HFFc6 (cell line): ENCODE measurements at places on chromosomes 11 and 22. TPM values are rescaled to one million over a fixed set of nuclear protein-coding genes. Genes with fewer than 3 reads are reported as not detected.

DNA sequence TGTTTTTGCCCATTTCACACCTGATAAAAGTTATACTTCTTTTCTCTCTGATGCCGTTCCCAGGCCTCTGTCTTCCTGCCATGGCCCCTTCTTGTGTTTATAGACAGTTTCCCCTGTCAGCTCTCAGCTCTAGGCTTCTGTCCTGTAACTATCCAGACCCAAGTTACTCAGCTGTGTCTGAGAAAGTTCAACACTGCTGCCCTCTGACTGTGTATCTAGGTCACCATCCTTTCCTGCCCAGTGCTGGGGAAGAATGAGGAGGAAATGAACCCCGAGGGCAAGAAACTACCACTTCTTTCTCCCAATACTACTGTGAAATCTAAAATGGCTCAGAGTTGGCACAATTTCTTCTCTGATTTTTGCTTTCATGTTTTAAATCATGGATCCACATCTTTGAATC lies 29.6 kb downstream of the SNX19 start:
- DNase-seq, result no peak

DNA sequence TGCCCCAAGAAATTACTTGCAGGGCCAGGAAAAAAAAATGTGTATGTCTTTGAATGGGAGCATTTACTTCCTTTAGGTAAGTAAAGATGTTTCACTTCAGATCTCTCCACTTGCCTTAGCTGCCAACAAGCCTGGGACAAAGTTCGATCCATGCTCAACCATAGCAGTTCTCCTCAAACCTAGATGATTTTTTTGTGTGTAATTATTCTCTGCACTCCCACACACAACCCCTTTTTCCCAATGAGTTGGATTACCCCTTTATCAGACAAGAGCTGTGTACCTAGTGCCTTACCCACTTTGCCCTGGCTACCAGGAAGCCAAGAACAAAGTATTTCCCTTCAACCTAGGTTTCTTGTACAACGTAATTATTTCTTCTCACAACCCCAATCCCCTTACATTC lies 35.6 kb downstream of the TPBGL start:
- no peak for DNase-seq

GRCh38 chr22:40560551-40560950 lies 76.0 kb downstream of the MRTFA start:
- peak; percentile 42 for DNase-seq

DNA sequence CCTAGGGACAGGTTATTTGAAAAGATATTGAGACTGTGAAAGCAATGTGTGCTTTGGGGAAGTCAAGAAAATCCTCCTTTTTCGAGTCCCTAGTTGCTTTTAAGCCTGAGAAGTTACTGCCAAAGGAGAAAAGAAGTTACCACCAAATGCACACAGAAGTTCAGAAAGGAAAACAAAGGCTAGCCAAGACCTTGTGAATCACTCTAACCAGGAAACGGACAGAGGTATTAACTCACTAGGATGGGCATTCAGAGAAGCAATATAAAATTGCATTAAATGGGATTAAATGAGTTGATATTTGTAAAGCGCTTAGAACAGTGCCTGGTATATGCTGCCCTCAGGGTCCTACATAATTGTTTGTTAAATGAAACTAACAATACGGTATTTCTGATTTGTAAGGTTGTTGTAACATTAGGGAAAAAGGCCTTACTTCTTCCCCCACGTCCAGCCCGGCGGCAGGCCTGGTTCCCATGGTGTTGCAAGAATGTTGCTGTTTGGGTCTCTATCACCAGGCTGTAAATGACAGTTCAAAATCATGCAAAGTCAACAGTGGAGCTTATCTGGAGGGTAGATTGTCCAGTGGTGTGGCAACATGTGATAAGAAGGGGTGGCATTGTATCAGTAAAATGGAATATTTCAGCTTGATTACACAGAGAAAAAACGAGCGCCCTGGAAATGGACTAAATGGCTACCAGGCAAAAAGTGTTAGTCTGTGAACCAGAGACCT lies 7.1 kb downstream of the TMA7B start:
- DNase-seq, result peak; percentile 15

GRCh38 chr22:39800790-39801520 lies 92.6 kb downstream of the ENTHD1 start:
- DNase-seq, result no peak

DNA sequence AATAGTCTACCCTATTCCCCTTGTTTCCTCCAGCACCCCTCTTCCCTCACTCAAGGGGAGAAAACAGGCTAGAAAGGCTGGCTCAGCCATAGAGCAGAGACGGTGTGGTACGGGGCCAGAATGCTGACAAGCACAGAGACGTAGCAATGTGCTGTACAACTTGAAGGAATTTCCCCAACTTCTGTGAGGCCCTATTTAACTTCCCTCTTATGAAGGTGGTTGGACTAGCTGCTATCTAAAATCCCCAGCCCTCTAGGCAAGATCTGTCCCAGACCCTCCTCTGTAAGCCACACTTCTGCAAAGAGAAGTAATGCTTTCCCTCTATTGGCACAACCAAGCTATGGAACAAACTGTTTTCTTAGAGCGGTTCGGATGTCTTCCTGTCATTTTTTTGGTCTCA lies 37.8 kb downstream of the PLEKHA7 start:
- no peak for DNase-seq

GRCh38 chr11:47860536-47860935 lies 12.4 kb upstream of the NUP160 start:
- no peak for DNase-seq

- DNase-seq, result no peak
These were observed 1240.7 kb downstream of the FAM181B start for GRCh38 chr11:81492923-81493445.

- no peak for DNase-seq
These were observed 50.2 kb downstream of the LINC01488 start for GRCh38 chr11:69531717-69532088.

GRCh38 chr22:23262518-23263332 lies 82.4 kb downstream of the BCR start:
- DNase-seq, result no peak

- no peak for DNase-seq
These were observed 557.3 kb upstream of the ANO5 start for GRCh38 chr11:21635394-21636145.

- DNase-seq, result no peak
These were observed 18.6 kb upstream of the DGCR8 start for GRCh38 chr22:20061481-20061861.

DNA sequence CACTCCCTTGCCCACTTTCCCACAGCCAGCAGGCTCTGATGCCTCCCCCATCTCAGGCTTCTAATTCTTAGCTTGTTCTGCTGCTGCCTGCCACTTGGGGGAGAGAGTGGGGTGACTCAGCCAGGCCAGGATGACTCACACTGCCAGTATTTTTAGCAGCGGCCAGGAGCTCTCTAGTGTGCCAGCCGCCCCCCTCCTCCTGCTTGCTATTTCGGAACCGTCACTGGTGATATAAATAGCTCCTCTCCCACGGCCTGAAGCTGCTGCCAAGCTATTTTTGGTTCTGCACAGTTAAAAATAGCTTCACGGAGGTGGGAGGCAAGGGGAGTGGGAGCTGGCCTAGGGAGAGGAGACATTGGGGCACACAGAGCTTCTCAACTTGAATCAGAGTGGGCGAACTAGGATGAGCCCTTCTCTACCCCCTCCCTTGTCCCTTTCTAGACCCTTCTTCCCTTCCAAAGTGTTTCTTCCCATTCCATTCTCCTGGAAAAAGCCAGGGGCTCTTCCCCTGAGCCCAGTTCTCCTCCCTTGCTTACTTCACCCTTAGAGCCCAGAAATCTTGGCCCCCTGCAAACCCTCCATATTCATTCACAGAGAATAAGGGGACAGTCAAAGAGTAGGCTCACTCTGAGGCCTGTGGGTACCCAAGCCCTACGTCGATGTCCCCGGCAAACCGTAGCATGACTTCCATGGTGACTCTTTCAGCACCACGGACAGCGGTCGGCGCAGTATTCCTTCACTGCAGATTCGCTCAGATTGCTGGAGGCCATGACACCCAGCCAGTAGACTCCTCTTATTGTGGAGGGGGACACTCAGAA lies 2.5 kb upstream of the NPAS4 start:
- peak; percentile 97 for DNase-seq

DNA sequence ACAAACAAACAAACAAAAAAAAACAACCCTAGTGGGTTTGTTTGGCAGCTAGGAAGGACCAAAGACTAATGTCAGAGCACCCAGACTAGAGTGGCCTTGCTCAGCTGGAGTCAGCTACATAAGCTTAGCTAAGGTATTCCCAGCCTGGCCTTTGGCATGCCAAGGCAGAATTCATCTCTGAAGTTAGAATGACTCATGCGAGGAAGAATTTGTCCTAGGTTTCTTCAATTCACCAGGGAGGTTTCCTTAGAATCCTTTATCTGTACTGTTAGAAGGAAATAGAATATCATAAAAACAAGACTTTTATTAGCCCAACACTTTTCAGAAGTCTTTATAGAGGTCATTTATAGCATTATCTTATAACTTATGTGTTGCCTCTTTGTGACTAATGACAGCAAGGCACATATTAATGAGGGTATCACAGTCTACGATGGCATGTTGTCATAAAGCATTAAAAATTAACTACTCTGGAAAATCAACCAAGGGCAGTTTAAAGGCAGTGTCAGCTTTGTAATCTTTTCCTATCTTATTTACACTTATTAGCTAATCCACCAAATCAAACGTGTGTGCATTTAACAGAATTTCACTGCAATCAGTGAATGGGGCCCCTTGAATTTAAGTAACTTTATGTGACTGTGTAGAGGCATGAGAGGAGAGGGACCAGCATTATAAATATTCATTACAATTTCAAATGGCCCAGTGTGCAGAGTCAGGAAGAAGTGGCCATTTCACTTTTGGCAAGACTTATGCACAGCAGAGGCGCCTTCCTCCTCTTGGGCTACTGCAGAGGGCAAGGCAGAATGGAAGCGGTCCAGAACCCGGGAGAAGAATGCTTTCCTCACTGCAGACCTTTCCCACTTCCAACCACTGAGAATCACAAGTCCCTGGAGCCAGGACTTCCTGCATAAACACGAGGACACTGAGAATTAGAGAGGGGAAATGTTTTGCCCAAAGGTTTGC lies 36.3 kb downstream of the SLC5A1 start:
- DNase-seq, result peak; percentile 67

- DNase-seq, result no peak
These were observed 44.6 kb upstream of the SORL1-AS1 start for GRCh38 chr11:121497176-121497998.

GRCh38 chr11:23021287-23021863 lies 161.1 kb upstream of the CCDC179 start:
- peak; percentile 12 for DNase-seq

DNA sequence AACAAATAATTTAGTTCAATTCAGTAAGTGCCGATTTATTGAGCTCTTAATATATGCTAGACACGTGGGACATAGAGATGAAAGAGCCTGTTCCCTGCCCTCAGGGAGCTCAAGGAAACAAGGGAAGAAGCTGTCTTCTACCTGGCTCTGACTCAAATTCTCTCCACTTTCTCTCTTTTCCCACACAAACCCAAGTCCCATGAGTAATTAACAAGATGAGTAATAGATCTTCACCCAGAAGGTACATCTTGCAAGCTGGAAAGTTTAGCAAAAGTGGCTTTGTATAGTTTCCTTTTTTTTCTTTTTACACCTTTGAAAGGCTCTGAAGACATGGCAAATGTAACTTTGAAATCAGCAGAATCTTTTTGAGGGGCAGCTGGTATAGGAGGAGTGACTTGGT lies 48.2 kb upstream of the CHST1 start:
- no peak for DNase-seq

- no peak for DNase-seq
These were observed 5.6 kb downstream of the MAPK8IP1 start for GRCh38 chr11:45890886-45891550.

- peak; percentile 75 for DNase-seq
These were observed at the start of gene CASP1 for GRCh38 chr11:105034813-105035620. CASP1 (minus strand) TSS chr11:105035144; CDS start chr11:105035113, 31 bp downstream.

DNA sequence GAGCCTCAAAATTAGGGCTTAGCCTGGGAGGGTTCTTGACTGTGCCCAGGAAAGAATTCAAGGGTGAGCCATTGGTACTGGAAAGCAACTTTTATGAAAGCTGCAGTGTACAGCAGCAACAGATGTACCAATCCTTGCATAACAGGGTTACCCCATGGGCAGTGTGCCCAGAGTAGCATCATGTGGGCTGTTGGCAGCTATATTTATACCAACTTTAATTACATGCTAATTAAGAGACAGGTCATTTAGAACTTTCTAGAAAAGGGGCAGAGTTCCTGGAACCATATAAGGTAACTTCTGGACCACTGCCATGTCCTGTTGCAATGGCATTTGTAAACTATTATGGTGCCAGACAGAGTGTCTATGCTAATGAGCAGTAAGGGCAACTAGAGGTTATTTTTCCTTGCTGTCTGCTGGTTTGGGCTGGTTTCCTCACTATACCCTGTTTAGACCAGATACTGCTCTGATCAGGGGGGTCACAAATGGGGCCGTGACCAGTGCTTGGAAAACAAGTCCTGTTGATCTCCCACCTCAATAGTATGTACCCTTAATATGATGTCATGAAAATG lies 1120.5 kb upstream of the RAG2 start:
- DNase-seq, result no peak

DNA sequence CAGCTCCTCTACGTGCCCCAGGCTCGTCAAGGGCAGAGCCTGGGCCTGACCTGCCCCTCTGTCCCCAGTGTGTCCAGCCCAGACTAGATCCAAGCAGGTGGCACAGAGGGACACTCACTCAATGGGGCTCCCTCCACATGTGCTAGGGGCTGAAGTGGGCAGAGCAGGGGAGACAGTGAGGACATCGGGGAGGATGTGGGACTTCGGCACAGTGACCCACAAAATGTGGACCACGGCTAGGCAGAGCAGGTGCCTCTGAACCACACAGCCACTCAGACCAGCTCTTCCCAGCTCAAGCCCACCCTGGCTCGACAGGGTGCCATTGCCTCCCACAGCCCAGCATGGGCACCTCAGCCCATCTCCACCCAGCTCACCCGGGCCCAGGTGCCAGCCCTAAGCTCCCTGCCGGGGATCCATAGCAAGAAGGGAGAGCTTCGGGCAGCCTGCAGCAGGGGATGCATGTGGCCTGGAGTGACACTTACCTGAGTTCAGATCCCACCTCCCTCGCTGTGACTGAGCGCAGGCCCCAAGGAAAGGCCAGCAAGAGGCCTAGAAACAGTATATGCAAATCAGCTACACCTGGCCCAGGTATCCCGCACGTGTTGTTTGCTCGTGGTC lies 46.9 kb upstream of the RTL6 start:
- DNase-seq, result no peak

The SYCE3 gene
- not detected in 3 replicates for total RNA-seq

The SLC16A8 gene
- not detected in 3 replicates for total RNA-seq

The TESMIN gene
- 3.6 to 4.4 TPM (median 4.1 TPM) in 3 replicates for total RNA-seq

The OR51B5 gene
- total RNA-seq, result 0.43 TPM in 1 of 3 replicates, not detected in the others

The FERMT3 gene
- total RNA-seq, result 1.8 TPM in 3 replicates

The MISFA gene
- total RNA-seq, result 1.4 to 3.3 TPM (median 1.5 TPM) in 3 replicates

The BIRC3 gene
- total RNA-seq, result 0.30 to 0.36 TPM (median 0.35 TPM) in 3 replicates

The KRTAP5-6 gene
- not detected in 3 replicates for total RNA-seq

The MS4A15 gene
- not detected in 3 replicates for total RNA-seq

The DENND5A gene
- 80.5 to 91.8 TPM (median 89.5 TPM) in 3 replicates for total RNA-seq

The CTTN gene
- total RNA-seq, result 385 and 411 TPM in 2 replicates
